Kidney glomerular epithelial cell (primary cell): ENCODE measurements at places on chromosomes 4 and X.

DNA sequence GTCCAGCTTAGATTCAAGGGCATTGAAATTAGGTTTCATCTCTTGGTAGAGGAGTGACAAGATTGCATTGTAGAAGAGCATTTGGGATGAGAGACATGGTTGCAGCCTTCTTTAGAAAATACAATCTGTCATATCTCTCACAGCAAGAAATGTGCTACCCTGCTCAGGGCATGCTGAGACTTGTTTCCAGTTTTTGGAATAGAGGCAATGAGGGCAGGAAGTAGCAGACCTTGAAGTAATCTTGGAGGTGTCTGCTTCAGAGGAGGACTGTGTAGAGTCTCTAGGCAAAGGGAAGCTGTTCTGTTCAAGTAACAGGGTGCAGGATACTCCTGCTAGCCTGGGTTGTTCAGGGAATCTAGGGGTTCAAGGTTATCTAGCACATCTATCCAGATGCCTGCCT, 116.1 kb upstream of the ZNF827 start:
- DNase-seq, result no peak

- no peak for DNase-seq
These were observed 28.2 kb downstream of the SAT1 start for GRCh38 chrX:23811108-23811651.

DNA sequence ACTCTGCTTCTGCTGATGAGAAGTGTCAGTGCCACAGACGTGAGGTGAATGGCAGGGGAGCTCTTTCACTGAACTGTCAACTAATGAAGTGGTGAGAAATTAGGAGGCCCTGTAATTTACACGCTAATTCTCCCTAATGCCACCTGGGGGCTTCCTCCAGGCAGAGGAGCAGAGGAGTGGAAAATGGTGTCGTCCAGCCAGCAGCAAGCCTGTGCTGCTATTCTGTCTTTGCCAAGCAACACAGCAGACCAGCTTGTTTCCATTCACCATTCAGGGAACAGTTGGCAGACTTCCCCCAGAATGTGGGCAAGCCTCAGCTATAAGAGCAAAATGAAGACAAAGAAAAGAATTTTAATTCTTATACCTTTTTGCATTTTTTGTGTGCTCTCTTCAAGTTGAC, 245.2 kb upstream of the TET2 start:
- no peak for DNase-seq

DNA sequence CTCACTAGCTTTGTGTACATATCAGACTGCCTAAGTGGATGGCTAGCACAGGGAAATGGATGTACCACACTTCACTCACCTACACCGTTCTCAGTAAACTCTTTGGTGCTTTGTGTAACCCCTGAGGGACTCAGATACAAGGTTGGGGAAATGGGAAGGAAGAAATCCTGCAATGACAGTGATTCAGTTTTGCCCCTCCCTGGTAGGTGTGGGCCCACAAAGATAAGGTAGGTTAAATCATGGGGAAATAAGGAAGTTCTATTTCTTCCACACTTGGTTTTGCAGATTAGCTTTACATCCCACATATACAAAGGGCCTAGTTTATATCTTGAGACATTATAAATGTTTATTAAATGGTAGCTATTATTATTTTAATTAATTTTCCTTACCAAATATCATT, 197.6 kb upstream of the SPANXN4 start:
- no peak for DNase-seq

- DNase-seq, result peak; percentile 82
These were observed 296.0 kb upstream of the SFRP2 start for GRCh38 chr4:154084864-154085263.

- DNase-seq, result no peak
These were observed at the start of gene IBSP for GRCh38 chr4:87799301-87800113. IBSP (plus strand) TSS chr4:87799554; CDS start chr4:87802362, 2,808 bp downstream.

GRCh38 chr4:128305942-128306341, 18.3 kb upstream of the PGRMC2 start:
- DNase-seq, result no peak

- DNase-seq, result no peak
These were observed 1527.8 kb downstream of the STIM2 start for GRCh38 chr4:28388471-28388870.

DNA sequence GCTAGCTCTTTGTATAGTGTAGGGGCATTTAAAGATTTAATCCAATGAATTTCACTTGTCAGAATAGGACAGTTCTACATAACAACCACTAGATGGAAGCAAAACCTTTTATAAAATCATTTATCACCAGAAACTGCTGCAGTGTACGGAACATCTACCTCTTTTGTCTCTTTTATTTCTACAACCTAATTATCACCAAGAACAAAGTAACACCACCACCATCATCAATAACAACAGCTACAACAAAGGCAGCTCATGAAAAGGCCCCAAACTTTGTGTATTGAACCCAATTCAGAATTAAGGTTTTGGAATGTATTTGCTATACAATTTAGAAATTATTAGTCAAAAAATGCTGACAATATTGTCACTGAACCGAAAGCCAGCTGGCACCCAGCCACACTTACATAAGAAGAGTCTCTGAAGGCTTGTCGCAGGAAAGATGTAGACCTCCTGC, 260.9 kb upstream of the RPS6KA3 start:
- peak; percentile 2 for DNase-seq

DNA sequence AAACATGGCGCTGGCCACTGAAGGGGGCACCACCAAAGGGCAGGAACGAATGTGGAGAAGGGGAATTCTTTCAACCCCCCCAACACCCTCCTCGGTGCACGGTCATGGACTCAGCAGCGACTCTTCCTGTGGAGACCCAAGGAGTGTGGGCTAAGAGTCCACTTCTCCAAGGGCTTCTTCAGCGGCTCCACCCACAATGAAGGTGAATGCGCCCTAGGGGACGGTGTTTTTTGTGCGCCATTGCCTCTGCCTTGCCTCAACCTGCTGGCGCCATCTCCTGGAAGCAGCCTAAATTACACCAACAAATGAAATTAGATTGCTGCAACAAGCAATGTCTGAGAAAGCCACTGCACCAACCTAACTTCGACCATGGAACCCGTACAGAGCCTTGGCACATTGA, 169.2 kb upstream of the MAGEB18 start:
- DNase-seq, result peak; percentile 0

- DNase-seq, result no peak
These were observed 225.0 kb downstream of the GRIA3 start for GRCh38 chrX:123408821-123409737.

- DNase-seq, result no peak
These were observed 51.7 kb downstream of the ARFIP1 start for GRCh38 chr4:152831416-152831815.

- no peak for DNase-seq
These were observed 36.0 kb upstream of the SPANXC start for GRCh38 chrX:141278306-141278705.

DNA sequence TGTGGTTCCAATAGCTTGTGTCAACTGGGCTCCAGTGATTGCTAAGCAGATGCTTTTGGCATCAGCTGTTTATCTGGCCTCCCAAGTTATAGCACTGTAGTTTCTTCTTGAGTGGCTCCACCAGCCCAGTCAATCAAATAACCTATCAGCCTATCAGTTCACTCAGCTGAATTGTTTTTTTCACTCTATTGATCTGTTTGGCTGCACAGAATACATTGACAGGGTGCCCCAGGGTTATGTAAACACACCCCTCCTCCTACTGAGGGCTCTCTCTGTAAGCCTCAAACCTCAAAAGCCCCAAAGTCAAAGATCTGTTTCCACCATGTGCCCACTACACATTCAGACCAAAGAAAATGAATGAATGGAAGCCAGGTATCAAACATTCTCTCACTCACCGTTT, 214.0 kb downstream of the HS6ST2 start:
- DNase-seq, result no peak

DNA sequence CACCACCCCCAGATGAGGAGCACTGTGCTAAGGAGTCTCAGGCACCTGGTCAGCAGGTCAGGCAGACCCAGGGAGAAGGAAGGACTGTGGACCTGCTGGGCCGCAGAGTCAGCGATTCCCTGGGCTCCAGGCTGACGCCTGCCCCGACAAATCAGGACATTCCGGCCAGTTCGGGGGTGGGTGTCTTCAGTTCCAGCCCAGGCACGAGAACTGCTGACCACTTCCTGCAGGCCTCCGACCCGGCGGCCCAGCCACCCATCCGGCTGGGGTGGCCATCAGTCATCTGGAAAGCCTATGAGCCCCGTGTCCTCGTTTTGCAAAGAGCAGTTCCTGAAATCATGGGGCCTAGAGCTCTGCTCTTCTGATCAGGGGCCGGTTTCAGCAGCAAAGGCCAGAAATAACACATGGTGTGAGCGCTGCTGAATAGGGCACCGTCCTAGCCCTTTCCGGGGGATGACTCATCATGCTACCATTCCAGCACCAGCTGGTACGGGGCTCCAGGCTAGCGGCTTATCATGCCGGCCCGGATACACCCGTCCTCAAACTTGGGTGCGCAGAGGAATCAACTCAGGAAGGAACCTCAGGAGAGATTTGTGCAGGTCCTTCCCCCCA, 7.8 kb upstream of the SH3TC1 start:
- no peak for DNase-seq

GRCh38 chr4:168502861-168503260, 6.0 kb downstream of the PALLD start:
- DNase-seq, result no peak

DNA sequence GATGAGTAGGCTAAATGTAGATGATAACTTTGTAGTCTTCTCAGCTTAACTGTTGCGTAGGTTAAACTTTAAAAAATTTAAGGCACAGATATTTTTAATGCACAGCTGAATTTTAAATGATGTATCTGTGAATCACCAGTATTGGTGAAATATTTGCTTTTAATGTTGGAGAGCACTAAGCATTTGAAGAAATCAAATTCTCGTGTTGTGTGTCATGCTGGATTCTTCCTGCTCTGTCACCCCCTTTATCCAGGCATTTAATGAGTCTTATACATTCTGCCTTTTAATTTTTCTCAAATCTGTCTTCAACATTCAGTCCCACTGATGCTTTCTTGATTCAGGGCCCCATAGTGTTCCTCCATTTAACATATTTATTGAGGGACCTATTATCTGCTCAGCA, 76.7 kb downstream of the SLC4A4 start:
- peak; percentile 9 for DNase-seq

DNA sequence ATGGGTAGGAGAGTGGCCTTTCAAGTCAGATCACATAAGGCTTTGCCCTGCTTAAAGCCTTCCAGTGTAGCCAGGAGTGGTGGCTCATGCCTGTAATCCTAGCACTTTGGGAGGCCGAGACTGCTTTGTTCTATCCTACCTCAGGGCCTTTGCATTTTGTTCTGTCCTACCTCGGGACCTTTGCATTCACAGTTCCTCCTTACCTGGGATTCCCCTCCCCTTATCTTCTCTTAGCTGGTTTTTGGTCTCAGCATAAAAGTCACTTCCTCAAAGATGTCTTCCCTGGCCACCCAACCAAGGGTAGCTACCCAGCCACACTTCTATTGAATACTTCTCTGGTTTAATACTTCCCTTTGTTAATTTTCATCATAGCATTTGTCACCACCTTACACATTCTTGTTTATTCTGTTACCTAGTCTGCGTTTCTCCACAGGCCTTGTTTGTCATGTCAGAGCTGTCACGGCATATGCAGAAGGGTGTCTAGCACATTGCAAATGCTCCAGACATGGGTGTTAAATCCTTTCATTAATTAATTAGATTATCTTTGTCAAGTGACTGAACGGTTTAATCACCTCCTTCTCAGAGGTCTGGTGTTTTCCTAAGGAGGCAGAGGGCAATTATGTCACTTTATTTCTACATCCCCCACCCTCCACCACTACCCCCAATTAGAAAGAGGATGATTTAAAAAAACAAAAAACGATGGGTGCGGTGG, 11.3 kb upstream of the SETD7 start:
- no peak for DNase-seq

GRCh38 chr4:38166768-38167167, 206.6 kb downstream of the PTTG2 start:
- DNase-seq, result no peak

- DNase-seq, result no peak
These were observed 55.5 kb upstream of the LNX1 start for GRCh38 chr4:53646795-53647194.

GRCh38 chr4:54505362-54505761, 152.4 kb upstream of the KIT start:
- DNase-seq, result no peak

DNA sequence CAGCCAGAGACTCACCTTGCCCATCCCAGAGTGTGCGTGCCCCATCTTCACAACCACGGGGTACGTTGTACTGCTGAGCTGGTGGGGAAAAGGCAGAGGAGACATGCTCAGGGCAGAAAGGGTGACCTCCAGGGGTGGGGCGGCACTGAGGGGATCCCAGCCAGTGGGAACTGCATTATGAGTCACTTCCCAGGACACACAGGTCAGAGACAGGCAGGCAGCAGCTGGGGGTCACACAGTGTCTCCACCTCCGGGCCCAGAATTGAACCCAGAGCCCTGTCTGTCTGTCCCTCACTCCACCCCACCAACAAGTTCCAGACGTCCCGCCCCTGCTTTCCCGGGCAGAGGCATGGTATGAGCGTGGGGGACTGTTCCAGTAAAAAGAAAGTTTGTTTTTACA, 4.8 kb upstream of the TIMP1 start:
- DNase-seq, result no peak

GRCh38 chrX:24838629-24839028, 144.9 kb downstream of the POLA1 start:
- DNase-seq, result peak; percentile 6

DNA sequence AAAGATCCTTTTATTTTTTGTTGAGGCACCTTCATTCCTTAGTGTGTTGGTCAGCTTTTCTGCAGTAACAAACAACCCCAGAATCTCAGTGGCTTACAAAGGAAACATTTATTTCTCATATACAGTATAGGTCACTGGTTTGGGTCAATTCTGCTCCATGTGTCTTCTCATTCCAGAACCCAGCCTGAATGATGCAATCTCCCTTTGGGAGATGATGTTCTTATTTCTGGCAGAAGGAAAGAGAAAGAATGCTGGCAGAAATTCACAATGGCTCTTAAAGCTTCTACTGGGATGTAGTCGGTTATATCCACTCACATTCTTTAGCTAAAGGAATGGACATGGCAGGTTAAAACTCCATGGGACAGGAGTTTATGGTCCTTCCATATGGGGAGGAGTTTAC, 42.3 kb downstream of the IDS start:
- no peak for DNase-seq

DNA sequence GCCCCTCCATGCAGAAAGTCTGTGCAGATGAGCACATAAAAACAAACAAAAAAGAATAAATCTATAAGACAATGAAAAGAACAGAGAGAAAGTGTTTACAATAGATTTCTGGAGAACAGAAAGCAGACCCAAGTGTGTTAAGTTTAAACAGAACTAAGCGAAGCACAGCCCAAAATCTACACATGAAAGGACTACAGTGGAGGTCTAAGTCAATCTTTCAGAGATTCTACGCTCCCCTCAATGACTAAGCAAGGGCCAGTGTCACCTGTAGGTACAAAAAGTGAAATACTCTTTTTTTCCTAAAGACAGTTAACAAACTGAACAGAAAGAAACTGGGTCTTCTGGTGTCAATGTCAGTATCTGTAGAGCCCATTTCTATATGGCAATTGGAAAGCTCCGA, 18.2 kb downstream of the CLOCK start:
- DNase-seq, result no peak

DNA sequence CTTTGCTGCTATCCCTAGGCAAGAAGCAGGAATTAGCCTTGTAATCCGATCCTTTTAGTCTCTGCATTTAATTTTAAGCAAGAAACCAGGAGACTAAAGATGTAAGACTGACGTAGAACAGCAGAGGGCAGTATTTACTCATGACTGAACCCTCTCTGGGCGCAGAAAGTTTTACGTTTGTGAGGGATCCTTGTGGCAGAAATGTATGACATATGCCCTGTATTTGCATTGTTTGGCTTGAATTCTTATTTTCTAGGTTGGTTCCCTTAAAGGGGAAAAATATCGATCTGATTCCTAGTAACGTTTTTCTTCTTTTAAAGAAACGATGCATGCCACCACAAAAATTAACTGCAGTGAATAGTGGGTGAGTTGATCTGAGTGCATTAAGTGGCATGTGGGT, 1.3 kb upstream of the FAT4 start:
- peak; percentile 93 for DNase-seq
